ENCODE measurements at places on chromosomes 2 and 18.

GRCh38 chr18:11826836-11827235 is 24.4 kb upstream of the CHMP1B start:
- DNase-seq = no peak

GRCh38 chr2:47046271-47046670 is 108.8 kb downstream of the STPG4 start:
- DNase-seq = no peak

- no peak for DNase-seq
Observed at GRCh38 chr2:199464606-199465352, 7.0 kb upstream of the SATB2 start.

- DNase-seq = no peak
Observed at GRCh38 chr2:200509235-200509611, 645 bp downstream of the KCTD18 start.

GRCh38 chr2:232444409-232445148 is 11.4 kb upstream of the ALPI start:
- DNase-seq = peak; percentile 15

GRCh38 chr18:9803063-9803697 is 82.6 kb upstream of the TXNDC2 start:
- DNase-seq = no peak

GRCh38 chr2:101768556-101769220 is 71.2 kb downstream of the MAP4K4 start:
- DNase-seq = no peak

DNA sequence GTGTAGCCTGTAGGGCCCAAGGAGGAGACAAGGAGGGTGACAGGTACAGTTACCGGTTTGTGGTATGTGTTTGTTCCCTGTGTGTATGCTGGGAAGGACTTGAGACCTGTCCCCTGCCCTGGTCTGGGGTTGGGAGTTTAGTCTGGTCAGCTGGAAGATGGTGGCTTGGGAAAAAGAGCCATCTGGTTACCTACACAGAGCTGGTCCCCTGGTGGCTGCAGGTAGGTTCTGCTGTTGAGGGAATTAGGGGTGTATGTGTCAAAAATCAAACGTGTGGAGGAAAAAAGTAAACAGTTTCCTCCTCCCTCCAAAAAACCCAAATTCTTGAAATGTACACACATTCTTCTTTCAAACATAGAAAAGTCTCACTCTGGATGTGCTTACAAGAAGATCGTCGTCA is 24.3 kb downstream of the PTMA start:
- no peak for DNase-seq

DNA sequence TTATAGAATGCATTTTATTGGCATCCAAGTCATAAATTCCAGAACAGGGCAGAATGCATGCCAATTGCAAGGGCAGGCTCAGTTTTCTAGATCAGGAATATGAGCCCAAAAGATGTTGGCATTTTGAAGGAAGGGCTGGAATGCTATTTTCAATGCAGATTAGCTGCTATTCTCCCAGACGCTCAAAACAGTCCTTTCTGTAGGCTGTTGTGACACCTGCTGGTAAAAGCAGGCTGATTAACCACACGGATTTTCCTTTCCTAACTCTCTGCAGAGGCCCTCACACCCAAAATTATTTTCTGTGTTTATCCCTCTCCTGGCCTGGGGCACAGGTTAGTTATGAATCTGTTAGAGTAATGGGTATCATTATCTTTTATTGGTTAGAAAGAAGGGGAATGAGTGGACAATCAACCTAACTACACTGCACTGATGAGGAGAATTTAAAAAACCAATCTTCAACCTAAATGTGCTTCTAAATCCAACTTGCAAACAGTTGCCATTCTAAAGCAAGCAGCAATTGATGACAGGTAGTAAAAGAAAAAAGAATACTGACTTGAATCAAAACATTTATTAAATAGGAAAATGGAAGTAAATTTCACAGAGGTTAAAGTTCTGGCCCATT is 94.0 kb downstream of the PLA2R1 start:
- no peak for DNase-seq

DNA sequence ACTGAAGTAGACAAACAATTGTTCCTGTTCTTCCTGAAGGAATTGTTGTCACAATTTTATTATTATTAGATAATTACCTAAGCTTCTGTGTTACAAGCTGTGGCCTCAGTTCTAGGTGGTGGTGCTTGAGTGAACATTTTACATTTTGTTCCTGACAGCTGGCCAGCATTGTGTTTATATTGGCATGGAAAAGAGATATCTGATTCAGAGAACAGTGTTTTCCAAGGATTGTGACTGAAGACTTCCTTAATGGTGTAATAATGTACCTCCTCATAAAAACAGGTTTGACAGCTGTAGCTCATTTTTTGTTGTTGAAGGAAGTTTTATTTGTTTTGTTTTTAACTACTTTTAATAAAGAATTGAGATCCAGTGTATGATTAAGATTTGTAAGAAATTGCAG is 95.2 kb downstream of the EPB41L5 start:
- DNase-seq = no peak

DNA sequence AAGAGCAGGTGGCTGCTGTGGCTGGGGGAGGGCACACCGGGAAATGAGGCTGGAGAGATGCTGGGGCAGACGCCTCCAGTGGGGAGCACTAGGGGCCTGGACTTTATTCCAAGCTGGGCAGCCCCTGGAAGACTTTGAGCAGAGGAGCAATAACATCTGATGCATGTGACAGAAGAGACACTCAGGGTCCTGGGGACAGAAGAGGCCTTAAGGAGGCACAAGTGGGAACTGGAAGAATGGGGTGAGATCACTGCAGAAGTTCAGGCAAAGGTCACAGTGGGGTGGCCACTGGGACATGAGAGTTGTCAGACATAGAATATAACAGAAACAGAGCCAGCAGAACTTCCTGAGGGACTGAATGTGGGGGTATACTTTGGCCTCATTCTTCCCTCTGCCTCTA is 24.0 kb downstream of the TGFA start:
- DNase-seq = no peak

- no peak for DNase-seq
Observed at GRCh38 chr2:57542081-57542480, 504.5 kb upstream of the VRK2 start.

DNA sequence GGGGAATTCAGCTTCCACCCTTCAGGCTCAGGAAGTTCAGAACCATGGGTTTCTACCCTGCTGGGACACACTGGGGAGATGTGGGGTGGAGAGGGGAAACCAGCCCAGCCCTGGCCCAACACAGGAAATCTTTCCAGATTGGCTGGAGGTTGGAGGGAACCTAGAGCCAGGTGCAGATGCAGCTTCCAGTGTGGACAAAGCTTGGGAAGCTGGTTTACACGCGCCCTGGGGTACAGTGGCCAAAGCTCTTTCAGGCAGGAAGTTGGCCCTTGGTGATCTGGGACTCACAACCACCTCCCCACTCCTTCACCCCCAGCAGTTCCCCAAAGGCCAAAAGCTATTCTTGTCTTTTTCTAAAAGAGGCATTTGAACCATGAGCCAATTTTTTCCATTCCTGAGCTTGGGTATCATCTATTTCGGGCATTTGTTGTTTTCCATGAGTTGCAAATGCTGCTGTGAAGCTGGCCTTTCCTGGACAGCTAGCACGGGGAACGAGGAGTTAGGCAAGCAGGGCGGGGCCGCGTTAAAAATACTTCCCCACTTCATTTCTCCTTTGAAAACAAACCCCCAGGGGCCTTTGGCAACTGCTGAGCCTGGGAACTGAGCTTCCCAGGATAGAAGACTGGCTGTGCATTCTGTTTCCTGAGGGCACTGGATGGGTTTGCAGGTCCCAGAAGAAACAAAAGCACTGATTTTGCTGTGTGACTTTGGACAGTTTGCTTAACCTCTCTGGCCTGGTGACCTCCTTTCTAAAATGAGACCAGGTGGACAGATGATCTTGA is 3.1 kb upstream of the ARID5A start:
- no peak for DNase-seq

DNA sequence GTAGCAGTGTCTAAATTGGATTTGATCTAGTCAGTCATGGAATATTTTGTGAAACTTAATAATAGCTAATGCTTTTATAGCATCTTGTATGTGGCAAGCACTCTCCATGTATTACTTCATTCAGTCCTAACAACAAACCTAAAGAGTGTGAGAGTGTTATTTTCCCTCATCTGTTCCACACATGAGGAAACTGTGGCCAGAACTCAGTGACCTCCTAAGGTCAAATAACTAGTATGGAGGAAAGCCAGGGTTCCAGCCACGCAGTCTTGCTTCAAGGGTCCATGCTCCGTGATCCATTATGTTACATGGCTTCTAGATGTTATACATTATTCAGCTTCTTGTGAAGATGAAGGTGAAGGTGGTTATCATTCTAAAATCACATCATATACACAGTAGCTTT is 45.5 kb downstream of the TWSG1 start:
- DNase-seq = no peak

DNA sequence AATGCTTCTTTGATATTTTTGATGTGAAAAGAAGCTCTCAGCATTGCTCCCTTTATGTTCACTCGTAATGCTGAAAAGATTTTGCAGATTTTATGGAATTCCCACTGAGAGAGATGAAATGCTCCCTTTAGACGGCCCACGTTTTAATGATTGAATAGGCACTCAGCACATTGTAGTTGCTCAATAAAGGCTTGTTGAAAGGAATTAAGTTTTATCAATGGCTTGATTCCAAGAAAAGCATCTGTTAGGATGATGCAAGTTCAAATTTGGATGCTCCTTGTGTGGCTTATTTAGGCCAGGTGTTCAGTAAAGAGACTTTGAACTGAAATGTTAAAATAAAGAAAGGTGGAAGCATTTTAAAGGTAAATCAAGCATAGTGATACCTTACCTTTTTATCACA is 725.1 kb downstream of the EPHA4 start:
- no peak for DNase-seq

GRCh38 chr2:55048508-55049042 is 1.7 kb downstream of the RTN4 start:
- no peak for DNase-seq

GRCh38 chr2:118473241-118473640 is 374.2 kb downstream of the EN1 start:
- DNase-seq = no peak

DNA sequence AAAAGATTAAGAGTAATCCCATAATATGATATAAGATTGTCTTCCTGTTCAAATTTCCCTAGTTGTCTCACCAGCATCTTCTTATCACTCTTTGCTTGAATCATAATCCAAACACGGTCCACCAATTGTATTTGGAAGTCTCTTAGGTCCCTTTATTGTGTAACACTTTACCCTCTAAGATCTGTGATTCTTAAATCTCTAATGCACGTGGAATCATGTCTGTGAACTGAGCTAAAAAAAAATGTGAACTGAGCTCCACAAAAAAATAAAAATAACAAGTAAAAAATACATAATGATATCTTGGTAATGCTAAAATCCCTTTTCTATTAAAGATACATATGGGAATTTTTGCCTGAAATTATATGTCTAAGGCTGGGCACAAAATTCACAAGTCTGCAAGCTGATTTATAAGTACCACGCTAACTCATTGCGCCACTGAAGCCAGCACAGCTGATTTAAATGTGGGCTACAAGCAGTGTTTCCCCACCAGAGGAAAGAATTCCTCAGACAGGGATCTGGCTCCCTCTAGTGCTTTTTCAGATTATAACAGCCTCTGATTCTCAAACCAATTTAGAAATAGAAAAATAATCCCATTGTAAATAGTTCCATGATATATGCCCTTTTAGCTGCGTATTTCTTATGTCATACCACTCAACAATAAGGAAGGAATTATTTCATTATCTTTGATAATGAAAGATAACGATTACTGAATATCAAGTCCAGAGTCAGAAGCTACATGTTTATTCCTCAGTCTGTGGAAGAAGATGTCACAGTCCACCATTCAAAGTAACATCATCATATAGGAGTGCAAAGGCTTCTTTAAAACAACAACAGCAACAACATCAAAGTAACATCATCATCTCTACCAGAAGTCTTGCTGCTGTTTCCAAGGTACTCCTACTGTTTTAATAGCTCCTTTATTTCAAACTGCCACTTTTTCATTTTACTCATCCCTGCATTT is 22.9 kb downstream of the RBM43 start:
- DNase-seq = no peak

Data from stimulated activated CD8-positive, alpha-beta memory T cell treated with anti-CD3 and anti-CD28 coated beads, Interleukin-4, amount 100 ng/mL, for 1 hour (primary cell).